ENCODE measurements at places on chromosomes 11 and 22. TPM values are rescaled to one million over a fixed set of nuclear protein-coding genes. Genes with fewer than 3 reads are reported as not detected.

MGAT3 gene
- 4.4 TPM for total RNA-seq

DNA sequence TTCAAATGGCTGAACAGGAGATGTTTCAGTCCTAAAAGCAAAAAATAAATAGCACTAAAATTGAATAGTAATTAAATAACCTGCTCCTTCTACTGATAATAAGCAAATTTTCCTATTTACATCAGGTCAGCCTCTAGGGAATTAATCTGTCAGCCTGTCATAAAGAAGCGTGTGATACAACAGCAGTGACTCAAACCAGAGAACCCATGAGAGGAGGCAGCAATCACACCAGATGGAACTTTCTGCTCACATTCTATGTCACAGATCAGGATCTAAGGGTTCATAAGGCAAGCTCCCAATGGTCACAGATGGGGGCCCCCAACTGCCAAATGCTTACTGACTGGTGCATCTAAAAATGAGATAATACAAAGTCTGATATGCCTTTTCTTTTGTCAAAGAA, 41.1 kb downstream of the RBFOX2 start:
- no peak overlapping the region for H3K27ac ChIP-seq
- DNase-seq, result no peak
- no peaks in the 10 kb centered on the region for H3K27me3 ChIP-seq
- H3K36me3 ChIP-seq, result no peaks in the 10 kb centered on the region

FAM180B gene
- 0.26 TPM for total RNA-seq

MMP13 gene
- not detected for total RNA-seq

DNA sequence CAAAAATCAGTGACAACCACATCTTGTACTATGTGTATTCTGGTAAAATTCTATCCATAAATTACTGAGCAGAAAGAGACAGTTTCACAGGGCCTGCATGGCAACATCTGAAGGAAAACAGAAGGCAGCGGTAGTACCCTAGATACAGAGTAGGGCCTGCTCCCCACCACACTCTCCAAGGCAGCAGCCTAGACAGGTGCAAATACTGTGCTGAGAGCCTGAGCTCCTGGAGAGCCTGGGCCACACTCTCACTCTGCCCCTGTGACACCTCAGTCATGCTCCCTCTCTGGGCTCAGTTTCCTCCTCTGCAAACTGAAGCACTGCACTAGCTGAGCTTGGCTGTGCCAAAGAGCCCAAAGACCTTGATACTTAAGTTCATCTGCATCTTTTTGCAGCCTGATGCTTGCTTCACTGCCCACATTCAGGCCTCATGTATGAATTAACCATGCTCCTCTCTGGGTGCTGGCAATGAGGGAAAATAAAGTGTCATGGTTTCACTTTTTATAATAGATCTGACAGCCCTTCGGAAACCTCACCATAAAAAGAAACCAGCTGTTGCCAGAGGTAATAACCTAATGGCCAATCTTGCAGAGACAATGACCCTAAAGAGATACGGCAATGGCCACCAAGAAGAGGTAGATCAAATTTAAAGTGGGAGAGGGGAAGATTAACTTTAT, 104.7 kb downstream of the PLEKHA7 start:
- DNase-seq, result no peak
- no peaks in the 10 kb centered on the region for H3K4me1 ChIP-seq
- H3K27ac ChIP-seq, result no peak overlapping the region
- no peaks in the 10 kb centered on the region for H3K36me3 ChIP-seq
